ENCODE measurements at places on chromosomes 3 and 15.

GRCh38 chr3:55719006-55719405 is 231.9 kb upstream of the WNT5A start:
- H3K4me1 ChIP-seq: no peaks in the 10 kb centered on the region
- H3K27ac ChIP-seq: no peak overlapping the region
- no peak overlapping the region for H3K4me3 ChIP-seq
- peaks cover 4% of the 10 kb centered on the region for H3K27me3 ChIP-seq

DNA sequence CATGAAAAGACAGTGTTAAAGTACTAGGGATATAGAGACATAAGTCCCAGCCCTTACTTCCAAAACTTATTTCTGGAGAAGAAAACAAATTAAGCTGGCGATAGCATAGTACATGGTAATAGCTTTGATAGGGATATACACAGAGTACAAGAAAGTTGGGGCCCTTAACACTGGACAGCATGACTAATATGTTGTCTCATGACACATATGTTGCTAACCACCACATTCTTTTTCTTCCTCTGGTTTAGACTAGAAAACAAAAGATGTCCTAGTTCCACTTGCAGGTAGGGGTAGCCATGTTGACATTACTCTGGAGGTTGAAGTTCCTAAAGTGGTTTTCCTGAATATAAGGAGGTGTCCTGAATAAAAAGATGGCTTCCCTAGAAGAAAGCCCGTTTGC is 75.3 kb downstream of the RFX7 start:
- H3K36me3 ChIP-seq: peaks cover under 1% of the 10 kb centered on the region
- no peak overlapping the region for H3K27ac ChIP-seq
- no peak for DNase-seq
- H3K4me1 ChIP-seq: no peaks in the 10 kb centered on the region
- no peaks in the 10 kb centered on the region for H3K27me3 ChIP-seq
- H3K4me3 ChIP-seq: no peak overlapping the region

DNA sequence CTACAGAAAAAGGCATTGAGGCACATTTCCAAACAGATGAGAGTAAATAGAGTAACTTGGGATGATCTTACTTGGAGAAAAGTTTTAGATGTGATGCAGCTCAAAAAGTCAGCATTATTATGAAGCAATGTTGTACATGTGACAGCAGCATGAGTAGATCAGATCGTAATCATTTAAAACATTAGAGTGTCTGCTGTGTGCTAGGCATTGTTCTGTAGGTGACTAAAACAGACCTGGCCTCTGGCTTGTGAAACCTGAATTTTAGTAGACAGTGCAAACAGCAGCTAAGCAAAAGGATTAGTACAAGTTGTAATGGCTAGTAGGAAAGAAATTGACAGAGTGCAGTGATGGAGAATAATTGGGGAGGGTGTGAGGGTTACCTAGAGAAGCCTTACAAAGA is 15.1 kb downstream of the UBE2E1 start:
- no peak for DNase-seq
- no peaks in the 10 kb centered on the region for H3K27me3 ChIP-seq
- peaks cover 12% of the 10 kb centered on the region for H3K4me1 ChIP-seq
- H3K27ac ChIP-seq: no peak overlapping the region
- H3K36me3 ChIP-seq: no peaks in the 10 kb centered on the region
- H3K4me3 ChIP-seq: no peak overlapping the region

DNA sequence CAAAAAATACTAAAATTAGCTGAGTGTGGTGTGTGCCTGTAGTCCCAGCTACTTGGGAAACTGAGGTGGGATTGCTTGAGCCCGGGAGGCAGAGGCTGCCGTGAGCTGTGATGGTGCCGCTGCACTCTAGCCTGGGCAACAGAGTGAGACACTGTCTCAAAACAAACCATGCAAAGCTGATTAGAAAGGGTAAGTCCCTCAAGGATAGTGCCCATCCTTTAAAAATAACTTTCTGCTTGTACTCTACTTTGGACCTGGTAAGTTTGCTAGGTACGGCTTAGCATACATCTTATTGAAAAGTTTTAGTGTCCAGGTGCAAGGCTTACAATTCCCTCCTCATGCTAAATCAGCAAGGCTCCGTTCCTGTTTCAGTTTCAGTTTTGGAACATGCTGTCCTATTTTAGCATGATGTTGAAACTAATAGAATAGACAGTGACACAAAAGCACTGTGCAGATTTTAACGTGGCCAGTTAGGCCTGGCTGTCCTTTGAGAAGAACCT is 21.4 kb downstream of the FEM1B start:
- H3K27ac ChIP-seq: peak overlapping the region; percentile 37
- peak overlapping the region; percentile 36 for H3K4me3 ChIP-seq
- H3K36me3 ChIP-seq: peaks cover 5% of the 10 kb centered on the region
- peaks cover 21% of the 10 kb centered on the region for H3K4me1 ChIP-seq

DNA sequence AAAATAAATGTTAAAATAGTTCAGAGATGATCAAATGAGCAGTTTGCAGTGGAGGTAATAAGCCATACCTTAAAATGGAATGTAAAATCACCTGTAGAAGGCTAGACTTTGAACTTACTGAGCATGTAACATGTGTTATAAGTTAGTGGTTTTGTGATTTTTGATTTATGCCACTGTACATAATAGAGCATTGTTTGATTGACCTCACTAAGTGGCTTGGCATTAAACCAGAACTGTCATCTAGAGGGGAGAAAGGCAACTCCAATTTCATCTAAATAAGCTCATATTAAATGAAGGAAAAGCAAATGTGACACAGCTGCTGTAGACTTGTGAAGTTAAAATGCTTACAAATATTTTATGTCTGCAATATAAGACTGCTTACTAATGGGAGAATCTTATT is 387.9 kb downstream of the ZIC1 start:
- DNase-seq: no peak
- no peaks in the 10 kb centered on the region for H3K4me1 ChIP-seq
- no peak overlapping the region for H3K27ac ChIP-seq
- no peak overlapping the region for H3K4me3 ChIP-seq
- no peaks in the 10 kb centered on the region for H3K27me3 ChIP-seq
- H3K36me3 ChIP-seq: no peaks in the 10 kb centered on the region

GRCh38 chr15:89101302-89102193 is 13.3 kb downstream of the ABHD2 start:
- DNase-seq: peak; percentile 76
- H3K27me3 ChIP-seq: no peaks in the 10 kb centered on the region
- H3K27ac ChIP-seq: peak overlapping the region; percentile 56
- no peaks in the 10 kb centered on the region for H3K36me3 ChIP-seq
- no peak overlapping the region for H3K4me3 ChIP-seq

- no peak overlapping the region for H3K27ac ChIP-seq
- no peak overlapping the region for H3K4me3 ChIP-seq
- no peaks in the 10 kb centered on the region for H3K27me3 ChIP-seq
- DNase-seq: no peak
- H3K36me3 ChIP-seq: no peaks in the 10 kb centered on the region
Observed at GRCh38 chr3:38110314-38111050, 26.4 kb downstream of the ACAA1 start.

- H3K27me3 ChIP-seq: no peaks in the 10 kb centered on the region
- peaks cover 21% of the 10 kb centered on the region for H3K4me1 ChIP-seq
- no peaks in the 10 kb centered on the region for H3K36me3 ChIP-seq
- no peak for DNase-seq
- no peak overlapping the region for H3K27ac ChIP-seq
Observed at GRCh38 chr15:68365770-68366169, 66.2 kb downstream of the ITGA11 start.

GRCh38 chr3:71067977-71068654 is 515.4 kb downstream of the FOXP1 start:
- H3K36me3 ChIP-seq: no peaks in the 10 kb centered on the region
- DNase-seq: no peak
- no peak overlapping the region for H3K27ac ChIP-seq
- no peak overlapping the region for H3K4me3 ChIP-seq
- peaks cover 48% of the 10 kb centered on the region for H3K4me1 ChIP-seq
- no peaks in the 10 kb centered on the region for H3K27me3 ChIP-seq

GRCh38 chr3:869269-869668 is 223.6 kb upstream of the CNTN6 start:
- no peak overlapping the region for H3K4me3 ChIP-seq
- DNase-seq: no peak
- H3K27me3 ChIP-seq: no peaks in the 10 kb centered on the region
- H3K4me1 ChIP-seq: no peaks in the 10 kb centered on the region

- no peak overlapping the region for H3K4me3 ChIP-seq
- no peaks in the 10 kb centered on the region for H3K27me3 ChIP-seq
- DNase-seq: no peak
- no peak overlapping the region for H3K27ac ChIP-seq
Observed at GRCh38 chr3:25849641-25850385, 59.9 kb downstream of the OXSM start.

- no peak for DNase-seq
- H3K27me3 ChIP-seq: no peaks in the 10 kb centered on the region
- H3K36me3 ChIP-seq: no peaks in the 10 kb centered on the region
- H3K4me1 ChIP-seq: no peaks in the 10 kb centered on the region
Observed at GRCh38 chr15:61122647-61123375, 106.3 kb downstream of the RORA start.

DNA sequence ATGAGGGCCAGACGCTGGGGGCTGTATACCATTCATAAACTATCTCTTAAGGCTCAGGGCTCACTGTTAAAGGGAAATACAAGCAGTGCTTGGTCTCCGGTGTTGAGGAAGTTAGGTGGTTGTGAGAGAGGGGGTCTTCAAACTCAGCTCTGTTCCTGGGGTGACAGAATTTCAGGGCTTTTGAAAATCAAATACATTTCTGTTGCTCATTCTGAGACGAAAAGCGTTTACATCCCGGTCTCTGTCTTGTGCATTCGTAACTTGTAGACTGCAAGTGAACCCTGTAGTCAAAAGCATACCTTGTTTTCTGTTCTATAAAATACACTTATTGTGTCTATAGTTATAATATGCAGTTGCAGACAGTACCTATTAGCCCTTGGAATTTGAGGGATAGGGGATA is 1.7 kb downstream of the SLCO3A1 start:
- H3K4me3 ChIP-seq: peak overlapping the region; percentile 77
- H3K36me3 ChIP-seq: peaks cover 4% of the 10 kb centered on the region
- no peak for DNase-seq

GRCh38 chr3:127044996-127045395 is 62.1 kb downstream of the PLXNA1 start:
- no peak overlapping the region for H3K27ac ChIP-seq
- DNase-seq: peak; percentile 76
- H3K4me1 ChIP-seq: peaks cover 14% of the 10 kb centered on the region
- no peaks in the 10 kb centered on the region for H3K36me3 ChIP-seq

DNA sequence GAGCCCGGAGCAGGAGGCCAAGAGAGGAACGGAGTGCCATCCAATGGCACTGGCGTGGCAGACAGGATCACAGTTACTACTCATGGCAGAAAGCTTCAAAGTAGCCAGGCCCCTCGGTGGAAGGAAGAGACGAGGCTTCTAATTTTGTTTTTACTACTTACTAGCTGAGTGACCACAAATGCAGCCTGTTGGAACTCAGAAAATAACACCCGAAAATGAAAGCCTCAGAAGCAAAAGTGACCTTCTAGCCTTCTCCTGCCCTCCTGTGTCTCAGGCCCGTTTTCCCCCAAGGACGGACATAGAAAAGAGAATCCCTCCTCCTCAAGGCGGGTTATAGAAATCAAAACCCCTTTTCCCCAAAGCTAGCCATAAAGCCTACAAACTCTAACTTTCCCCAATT is 9.9 kb upstream of the STRA6 start:
- no peaks in the 10 kb centered on the region for H3K4me1 ChIP-seq
- no peak overlapping the region for H3K4me3 ChIP-seq
- DNase-seq: no peak
- no peak overlapping the region for H3K27ac ChIP-seq

DNA sequence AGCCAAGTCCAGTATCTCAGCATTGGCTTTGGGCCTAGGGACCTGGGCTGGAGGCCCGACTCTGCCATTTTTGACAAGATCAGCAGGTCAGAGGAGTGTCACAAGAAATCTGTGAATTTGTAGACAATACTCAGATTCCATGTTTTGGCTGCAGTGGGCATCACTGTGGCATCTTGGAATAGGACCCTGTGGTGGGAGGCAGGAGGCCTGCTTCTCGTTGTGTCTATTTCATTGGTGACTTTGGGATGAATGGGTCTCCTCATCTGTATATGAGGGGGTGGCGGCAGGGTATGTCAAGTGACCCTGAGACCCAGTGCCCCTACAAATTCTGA is 3.3 kb downstream of the C15orf39 start:
- peaks cover 32% of the 10 kb centered on the region for H3K4me1 ChIP-seq
- no peak overlapping the region for H3K27ac ChIP-seq
- H3K4me3 ChIP-seq: no peak overlapping the region
- H3K36me3 ChIP-seq: peaks cover 46% of the 10 kb centered on the region

- no peak for DNase-seq
- no peak overlapping the region for H3K27ac ChIP-seq
- no peaks in the 10 kb centered on the region for H3K36me3 ChIP-seq
- H3K4me3 ChIP-seq: no peak overlapping the region
- no peaks in the 10 kb centered on the region for H3K4me1 ChIP-seq
- H3K27me3 ChIP-seq: no peaks in the 10 kb centered on the region
Observed at GRCh38 chr3:101182734-101183133, 137.6 kb downstream of the IMPG2 start.

DNA sequence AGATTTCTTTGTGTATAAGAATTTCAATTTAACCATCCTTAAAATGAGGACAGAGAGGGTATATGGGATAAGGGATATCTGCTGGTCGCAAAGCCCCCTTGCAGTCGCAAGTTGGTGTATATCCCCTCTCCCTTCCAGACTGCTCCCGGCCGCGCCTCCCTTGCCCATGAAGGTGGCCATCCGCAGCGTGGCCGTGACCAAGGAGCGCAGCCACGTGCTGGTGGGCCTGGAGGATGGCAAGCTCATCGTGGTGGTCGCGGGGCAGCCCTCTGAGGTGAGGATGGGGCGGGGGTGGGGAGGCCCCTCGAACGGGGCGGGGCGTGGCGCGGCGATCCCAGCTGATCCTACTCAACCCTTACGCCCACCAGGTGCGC is 29.4 kb downstream of the NBEAL2 start:
- H3K4me1 ChIP-seq: peaks cover 11% of the 10 kb centered on the region
- peak overlapping the region; percentile 87 for H3K27ac ChIP-seq
- no peaks in the 10 kb centered on the region for H3K27me3 ChIP-seq
- no peak for DNase-seq
- H3K36me3 ChIP-seq: peaks cover 29% of the 10 kb centered on the region
- peak overlapping the region; percentile 63 for H3K4me3 ChIP-seq

DNA sequence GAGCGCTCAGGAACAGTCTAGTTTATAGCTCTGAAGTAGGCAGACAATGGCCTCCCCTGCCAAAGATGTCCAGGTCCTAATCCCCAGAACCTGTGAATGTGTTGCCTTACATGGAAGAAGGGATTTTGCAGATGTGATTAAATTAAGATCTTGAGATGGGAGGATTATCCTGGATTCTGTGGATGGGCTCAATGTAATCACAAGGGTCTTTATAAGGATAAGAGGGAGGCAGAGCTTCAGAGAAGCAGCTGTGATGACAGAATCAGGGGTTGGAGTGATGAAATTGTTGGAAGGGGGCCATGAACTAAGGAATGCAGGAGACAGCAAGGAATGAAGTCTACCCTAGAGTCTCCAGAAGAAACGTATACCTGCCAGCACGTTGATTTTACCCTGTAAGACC is 14.0 kb upstream of the GK5 start:
- no peaks in the 10 kb centered on the region for H3K27me3 ChIP-seq
- no peaks in the 10 kb centered on the region for H3K4me1 ChIP-seq
- H3K36me3 ChIP-seq: no peaks in the 10 kb centered on the region
- no peak overlapping the region for H3K4me3 ChIP-seq
- H3K27ac ChIP-seq: no peak overlapping the region

Measured in upper lobe of right lung (tissue), 1 donor.